ENCODE measurements at places on chromosomes 6 and 20.

GRCh38 chr6:3749067-3749841 lies 2.3 kb downstream of the PXDC1 start:
- DNase-seq, result no peak

GRCh38 chr20:3224681-3225421 lies 14.1 kb downstream of the SLC4A11 start:
- DNase-seq, result no peak

- no peak for DNase-seq
These were observed 82.5 kb upstream of the AGPAT4 start for GRCh38 chr6:161356167-161356854.

DNA sequence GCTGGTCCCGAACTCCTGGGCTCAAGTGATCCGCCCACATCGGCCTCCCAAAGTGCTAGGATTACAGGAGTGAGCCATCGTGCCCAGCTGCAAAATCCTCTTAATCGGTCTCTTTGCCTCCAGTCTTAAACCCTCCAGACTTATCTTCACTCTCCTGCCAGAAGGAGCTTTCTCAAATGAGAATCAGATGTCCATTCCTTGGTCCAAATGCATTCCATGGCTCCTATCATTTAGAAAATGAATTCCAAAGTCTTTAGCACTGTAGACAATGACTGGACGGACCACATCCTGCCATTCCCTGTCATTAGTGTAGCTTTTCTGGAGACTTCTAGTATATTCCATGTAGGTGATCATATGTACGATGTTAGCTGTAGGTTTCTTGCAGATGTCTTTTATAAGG lies 141.9 kb downstream of the ID4 start:
- no peak for DNase-seq

DNA sequence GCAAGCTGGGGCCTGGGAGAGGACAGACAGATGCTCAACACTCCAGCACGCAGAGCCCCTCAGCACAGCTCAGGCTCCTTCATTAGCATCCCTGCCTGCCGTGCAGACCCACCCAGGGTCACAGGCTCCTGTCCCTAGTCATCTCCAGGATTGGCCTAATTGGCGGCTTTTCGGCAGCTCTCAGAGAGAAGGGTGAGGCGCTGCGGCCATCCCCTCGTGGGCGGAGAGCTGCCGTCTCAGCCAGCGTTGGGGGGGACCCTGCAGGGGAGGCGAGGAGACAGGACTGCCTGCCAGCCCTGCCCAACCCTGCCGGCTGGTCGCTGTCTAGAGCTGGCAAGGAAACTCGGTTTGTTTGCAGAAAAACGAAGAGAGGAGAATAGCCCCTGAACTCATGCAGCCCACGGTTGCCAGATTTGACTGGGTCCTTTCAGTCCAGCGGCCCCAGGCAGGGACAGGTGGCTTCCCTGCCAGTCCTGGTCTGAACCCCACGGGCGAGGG lies 26.8 kb downstream of the BHLHE23 start:
- DNase-seq, result no peak

- no peak for DNase-seq
These were observed 64.4 kb upstream of the NOX3 start for GRCh38 chr6:155520078-155520477.

DNA sequence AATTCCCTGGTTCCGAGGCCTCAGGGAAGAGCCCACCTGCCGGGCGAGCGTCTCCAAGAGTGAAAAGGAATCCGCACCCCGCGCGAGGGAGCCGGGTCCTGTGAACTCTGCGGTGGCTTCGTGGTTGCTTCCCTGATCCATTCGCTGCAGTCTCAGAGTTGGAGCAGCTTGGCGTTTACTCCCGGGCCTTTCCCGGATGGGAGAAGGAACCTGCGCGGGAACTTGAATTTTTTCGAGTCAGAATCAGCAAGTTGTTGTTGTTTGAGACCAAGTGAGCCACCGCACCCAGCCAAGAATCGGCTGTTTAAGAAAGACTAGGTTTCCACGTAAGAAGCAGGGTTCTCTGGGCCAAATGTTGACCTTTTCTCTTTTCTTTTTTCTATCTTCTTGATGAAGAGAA lies 12.9 kb downstream of the PRSS16 start:
- no peak for DNase-seq

DNA sequence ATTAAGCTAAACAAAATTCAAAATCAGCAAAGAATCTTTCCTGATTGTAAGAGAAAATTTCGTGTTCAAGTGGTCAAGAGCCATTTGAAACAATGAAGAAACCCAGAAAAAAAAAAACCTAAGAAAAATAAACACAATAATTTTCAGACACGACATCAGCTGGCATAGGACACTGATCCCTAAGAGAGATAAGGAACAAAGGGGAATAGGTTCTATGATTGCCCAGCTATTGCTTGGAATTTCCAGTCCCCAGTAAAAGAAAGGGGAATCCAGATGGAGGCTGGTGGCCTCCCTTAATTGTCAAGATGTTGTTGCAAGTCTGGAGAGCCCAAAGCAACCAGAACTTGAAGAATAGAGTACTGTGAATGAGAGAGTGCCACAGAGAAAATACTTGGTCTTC lies 48.5 kb downstream of the COL12A1 start:
- DNase-seq, result no peak

DNA sequence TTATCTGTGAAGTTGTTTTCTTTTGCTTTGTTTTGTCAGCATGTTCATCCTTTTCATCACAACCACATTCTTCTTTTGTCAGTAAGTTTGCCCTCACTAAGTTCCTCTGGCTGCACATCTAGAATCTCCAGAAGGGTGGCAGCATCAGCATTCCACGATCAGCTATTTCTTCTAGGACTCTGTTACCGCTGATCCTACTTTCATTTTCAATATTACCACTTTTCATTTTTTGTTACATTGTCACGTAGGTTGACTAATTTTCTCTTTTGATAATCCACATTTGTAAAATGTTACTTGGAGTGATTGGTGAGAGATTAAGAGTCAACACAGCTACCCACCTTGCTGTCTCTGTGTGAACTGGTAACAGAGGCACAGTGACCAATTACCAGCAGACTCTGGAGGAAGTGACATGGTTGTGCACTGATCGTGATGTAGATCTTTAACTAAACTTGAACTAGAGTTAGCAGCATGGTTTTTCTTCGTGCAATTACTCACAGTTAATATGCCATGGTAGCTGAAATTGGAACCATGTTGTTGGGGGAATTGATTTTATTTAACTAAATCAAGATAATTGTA lies 307.9 kb upstream of the SLC35B3 start:
- no peak for DNase-seq

- DNase-seq, result no peak
These were observed 131.8 kb upstream of the MLN start for GRCh38 chr6:33935439-33936080.

DNA sequence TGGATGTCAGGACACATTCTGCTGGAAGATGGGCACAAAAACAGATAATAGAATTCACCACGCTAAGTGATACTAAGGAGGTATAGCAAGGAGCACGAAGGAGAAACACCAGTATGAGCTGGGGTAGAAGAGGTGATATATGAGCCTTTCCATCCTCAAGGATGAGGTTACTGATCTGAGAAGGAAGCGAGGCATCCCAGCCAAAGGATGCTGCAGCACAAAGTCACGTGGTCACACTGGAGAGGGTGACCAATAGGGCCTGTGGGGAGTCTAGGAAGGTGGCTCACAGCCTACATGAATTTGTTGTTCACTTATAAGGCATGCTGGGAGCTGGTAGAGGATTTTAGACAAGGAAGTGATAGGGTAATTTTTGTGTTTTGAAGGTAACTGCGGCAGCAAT lies 1.4 kb downstream of the GINS1 start:
- DNase-seq, result no peak

DNA sequence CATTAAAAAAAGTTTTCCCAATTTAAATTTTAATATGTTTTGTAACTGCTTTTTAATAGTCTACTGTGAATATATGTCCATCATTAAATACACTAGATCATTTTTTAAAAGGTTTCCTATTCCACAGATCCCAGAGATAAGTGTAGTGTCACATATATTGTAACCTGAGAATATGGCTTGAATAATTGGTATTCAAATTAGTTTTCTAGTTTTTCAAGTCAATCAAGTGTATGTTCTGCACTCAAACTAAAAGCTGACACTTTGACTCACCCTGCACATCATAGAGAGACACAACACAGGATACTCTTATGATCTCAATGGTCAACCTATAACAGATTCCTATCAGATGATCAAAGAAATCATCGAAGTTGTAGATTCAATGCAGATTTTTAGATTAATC lies 49.1 kb downstream of the ZHX3 start:
- no peak for DNase-seq

GRCh38 chr6:130382872-130383490 lies 17.2 kb downstream of the TMEM200A start:
- DNase-seq, result no peak

Measured in fibroblast of skin of left quadriceps (primary cell).